CD4-positive, alpha-beta memory T cell (primary cell): ENCODE measurements at places on chromosomes 5 and 9. TPM values are rescaled to one million over a fixed set of nuclear protein-coding genes. Genes with fewer than 3 reads are reported as not detected.

DNA sequence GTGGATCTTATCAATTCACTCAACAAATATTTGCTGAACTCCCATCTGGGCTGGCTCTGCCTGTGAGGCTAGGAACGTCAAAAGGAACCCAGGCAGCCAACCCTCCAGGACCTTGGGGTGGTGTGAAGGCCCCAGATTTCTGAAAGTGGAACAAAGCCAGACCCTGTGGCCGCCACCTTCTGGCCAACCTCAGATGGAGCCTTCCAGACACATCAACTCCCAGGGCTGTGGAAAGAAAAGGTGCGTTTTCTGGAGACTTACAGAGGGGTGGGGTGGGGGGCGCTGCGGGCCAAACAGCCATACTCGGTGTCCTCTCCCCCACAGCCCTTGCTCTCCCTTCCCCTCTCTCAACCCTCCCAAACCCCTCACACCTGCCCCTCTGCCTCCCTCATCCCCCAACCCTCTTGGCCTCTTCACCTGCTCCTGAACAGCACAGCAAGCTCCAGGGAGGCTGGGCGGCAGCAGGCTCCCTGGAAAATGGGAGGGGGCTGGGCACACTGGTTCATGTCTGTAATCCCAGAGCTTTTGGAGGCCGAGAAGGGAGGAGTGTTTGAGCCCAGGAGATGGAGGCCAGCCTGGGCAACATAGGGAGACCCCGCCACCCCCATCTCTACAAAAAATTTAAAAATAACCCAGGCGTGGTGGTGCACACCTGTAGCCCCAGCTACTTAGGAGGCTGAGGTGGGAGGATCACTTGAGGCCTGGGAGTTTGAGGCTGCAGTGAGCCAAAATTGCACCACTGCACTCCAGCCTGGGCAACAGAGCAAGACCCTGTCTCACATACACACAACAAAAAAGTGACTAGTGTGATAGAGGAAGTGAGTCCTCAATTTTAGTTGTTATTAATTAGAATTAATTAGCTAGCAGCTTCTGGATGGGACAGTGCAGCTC lies 45.0 kb upstream of the PRRC2B start:
- H3K36me3 ChIP-seq = no peaks in the 10 kb centered on the region
- peaks cover 9% of the 10 kb centered on the region for H3K4me1 ChIP-seq
- no peaks in the 10 kb centered on the region for H3K27me3 ChIP-seq
- no peak overlapping the region for H3K27ac ChIP-seq
- H3K4me3 ChIP-seq = no peak overlapping the region
- no peak for DNase-seq

- H3K27ac ChIP-seq = no peak overlapping the region
- H3K4me1 ChIP-seq = no peaks in the 10 kb centered on the region
- H3K36me3 ChIP-seq = no peaks in the 10 kb centered on the region
- H3K27me3 ChIP-seq = no peaks in the 10 kb centered on the region
- H3K4me3 ChIP-seq = no peak overlapping the region
Observed at GRCh38 chr5:38832810-38833209, 13.0 kb upstream of the OSMR start.

DNA sequence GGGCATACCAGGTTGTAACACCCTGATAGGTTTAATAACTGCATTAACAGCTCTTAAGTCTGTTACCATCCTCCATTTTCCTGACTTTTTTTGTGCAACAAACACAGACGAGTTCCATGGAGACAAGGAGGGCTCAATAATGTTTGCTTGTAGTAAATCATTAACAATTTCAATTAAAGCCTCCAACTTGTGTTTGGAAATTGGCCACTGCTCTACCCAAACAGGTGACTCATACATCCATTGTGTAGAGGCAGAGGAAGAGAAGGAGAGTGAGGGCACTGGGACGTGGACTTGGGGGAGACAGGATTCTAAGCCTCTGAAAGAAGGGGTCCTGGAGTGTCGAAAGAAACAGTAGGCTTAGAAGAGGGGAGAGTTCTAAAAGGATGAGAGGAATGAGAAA lies 213.6 kb upstream of the KCNN2 start:
- H3K27ac ChIP-seq = no peak overlapping the region
- no peaks in the 10 kb centered on the region for H3K27me3 ChIP-seq
- DNase-seq = no peak
- no peaks in the 10 kb centered on the region for H3K4me1 ChIP-seq

DNA sequence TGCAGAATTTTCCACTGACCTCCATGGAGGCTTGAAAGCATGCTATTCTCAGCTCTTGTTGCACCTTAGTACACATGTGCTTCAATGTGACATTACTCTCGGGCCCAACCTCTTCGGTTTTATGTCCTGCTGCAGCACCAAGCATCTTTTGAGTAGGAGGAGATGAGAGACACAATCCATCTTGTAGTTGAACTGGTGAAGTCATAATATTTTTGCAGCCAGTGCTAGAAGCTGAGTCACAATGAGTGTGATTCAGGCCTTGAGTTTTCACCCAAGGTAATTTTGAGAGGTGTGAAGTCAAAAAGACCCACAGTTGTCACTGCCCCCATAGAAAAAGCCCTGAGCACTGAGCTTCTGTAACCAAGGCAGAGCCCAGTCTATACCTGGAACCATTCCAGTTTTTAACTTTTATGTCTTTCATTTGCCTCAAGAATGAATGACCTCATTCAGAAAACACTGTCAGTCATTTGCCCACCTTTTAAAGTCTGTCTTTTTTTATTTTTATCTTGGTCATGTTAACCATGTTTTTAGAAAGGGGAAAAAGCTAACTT lies 117.7 kb downstream of the ZNF462 start:
- H3K4me1 ChIP-seq = no peaks in the 10 kb centered on the region
- no peak for DNase-seq
- no peak overlapping the region for H3K27ac ChIP-seq
- H3K36me3 ChIP-seq = no peaks in the 10 kb centered on the region

DNA sequence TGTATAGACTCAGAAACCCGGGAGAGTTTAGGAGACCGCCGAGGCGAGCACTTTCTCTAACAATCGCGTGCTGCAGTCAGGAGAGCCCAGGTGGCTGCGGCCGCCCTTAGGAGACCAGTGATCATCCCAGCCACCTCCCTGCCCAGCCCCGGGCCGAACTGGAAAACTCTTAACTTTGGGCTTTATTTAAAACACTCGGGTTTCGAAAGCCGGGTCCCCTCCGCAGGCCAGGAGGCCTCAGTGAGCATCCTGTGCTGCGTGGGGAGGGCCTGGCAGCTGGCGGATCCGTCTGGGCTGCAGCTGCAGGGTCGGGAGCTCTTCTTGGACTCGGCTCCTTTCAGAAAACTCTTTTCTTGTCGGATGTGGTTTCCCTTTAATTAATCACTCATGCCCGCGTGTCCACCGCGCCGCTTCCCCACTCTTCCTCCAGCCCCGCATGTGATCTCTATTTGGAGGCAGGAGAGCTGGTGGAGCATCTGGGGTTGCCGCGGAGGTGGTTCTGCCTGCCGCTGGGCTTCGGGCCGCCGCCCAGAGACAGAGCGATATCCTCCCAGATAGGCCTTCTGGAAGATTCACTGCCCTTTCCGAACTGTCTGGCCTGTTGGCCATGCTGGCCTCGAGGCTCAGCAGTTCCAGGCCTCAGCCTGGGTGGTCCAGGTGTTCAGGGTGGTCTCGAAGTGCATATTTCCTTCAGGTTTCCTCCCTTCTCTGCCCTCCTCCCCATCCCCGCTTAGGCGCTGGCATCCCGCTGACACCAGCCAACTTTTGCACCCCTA lies 59.5 kb downstream of the TMEM174 start:
- H3K36me3 ChIP-seq = no peaks in the 10 kb centered on the region
- H3K27ac ChIP-seq = no peak overlapping the region
- peaks cover 23% of the 10 kb centered on the region for H3K4me1 ChIP-seq
- H3K27me3 ChIP-seq = peaks cover 50% of the 10 kb centered on the region
- no peak overlapping the region for H3K4me3 ChIP-seq

GRCh38 chr9:109110329-109111021 lies 9.3 kb downstream of the TMEM245 start:
- no peaks in the 10 kb centered on the region for H3K27me3 ChIP-seq
- H3K4me3 ChIP-seq = peak overlapping the region; percentile 29
- peak; percentile 71 for DNase-seq
- peaks cover 88% of the 10 kb centered on the region for H3K4me1 ChIP-seq

GRCh38 chr9:106577121-106577520 lies 285.8 kb upstream of the ZNF462 start:
- no peak overlapping the region for H3K4me3 ChIP-seq
- H3K4me1 ChIP-seq = no peaks in the 10 kb centered on the region
- DNase-seq = no peak
- H3K36me3 ChIP-seq = no peaks in the 10 kb centered on the region
- no peak overlapping the region for H3K27ac ChIP-seq

DNA sequence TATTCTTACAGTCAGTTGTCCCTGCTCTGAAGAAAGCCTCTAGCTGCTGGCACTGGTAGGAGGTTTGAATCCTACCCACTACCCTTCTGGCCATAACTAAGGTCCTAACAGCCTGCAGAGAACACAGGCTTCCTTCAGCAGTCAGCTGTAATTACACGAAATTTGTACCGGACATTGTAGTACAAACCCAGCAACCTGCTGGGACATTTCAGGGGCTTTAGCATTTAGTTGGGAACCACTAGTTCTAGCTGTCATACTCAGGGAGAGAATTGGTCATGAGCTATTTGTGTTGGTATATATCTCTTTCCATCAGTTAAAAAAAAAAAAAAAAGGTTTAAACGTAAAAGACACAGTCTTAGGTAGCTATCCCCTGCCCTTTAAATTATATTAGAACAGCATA lies 1070.2 kb upstream of the DMAC1 start:
- no peaks in the 10 kb centered on the region for H3K27me3 ChIP-seq
- no peak overlapping the region for H3K4me3 ChIP-seq
- H3K36me3 ChIP-seq = no peaks in the 10 kb centered on the region
- H3K4me1 ChIP-seq = no peaks in the 10 kb centered on the region
- H3K27ac ChIP-seq = no peak overlapping the region

DNA sequence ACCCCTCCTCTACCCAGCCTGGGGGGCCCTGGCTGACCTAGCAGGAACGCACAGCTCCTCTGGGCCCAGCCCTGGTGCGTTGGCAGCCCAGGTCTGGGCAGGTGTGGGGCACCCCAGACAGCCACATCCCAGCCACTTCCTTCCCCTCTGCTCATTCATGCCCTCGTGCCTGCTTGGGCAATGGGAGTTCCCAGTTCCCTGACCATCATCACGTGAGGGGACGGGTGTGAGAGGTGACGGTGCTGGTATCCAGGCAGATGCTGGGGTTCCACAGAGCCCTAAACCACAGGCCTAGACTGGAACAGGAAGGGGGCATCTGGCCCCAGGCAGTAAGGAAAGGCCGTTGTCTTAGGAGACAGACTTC lies 8.4 kb downstream of the RALGDS start:
- H3K4me3 ChIP-seq = no peak overlapping the region

DNA sequence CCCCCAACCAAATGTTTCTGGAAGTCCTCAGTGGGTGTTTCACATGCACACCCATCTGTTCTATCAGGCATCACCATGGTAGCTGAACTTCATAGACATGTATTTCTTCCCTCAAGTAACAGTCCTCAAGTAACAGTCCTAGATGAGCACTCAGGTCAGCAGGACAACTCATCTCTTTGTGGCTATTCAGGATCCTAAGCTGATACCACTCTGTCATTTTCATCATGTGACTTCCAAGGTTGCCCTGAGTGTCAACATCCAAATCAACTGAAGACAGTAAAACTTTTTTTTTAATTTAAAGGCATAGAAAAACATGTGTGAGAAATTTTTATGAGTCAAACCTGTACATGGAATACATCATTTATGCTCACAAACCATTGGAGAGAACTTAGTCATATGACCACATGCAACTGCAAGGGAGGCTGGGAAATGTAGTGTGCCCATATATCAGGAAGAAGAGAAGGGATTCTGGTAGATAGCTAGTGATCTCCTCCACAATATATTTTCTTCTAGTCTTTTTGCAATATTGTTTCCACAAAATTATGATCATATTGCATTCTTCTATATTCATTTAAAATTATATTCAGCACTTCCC lies 64.2 kb upstream of the FST start:
- H3K4me1 ChIP-seq = no peaks in the 10 kb centered on the region
- H3K27ac ChIP-seq = no peak overlapping the region
- no peak for DNase-seq
- no peaks in the 10 kb centered on the region for H3K36me3 ChIP-seq
- H3K4me3 ChIP-seq = no peak overlapping the region

DNA sequence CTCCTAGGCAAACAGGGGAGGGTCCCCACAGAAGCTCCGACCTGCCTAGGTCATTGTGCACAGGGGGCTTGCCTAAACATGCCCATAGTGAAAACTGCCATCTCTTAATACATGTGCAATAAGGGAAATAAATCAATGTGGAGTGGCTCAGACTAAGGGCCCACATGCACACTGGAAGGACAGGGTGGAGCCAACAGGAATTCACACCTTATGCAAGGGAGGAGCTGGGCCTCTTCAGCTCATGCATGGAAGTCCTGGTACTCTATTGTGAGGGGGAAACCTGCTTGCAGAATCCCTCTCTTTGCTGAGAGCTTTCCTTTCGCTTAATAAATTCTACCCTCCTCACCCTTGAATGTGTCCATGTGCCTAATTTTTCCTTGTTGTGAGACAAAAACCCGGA lies 815.8 kb downstream of the EFNA5 start:
- H3K27me3 ChIP-seq = no peaks in the 10 kb centered on the region
- no peaks in the 10 kb centered on the region for H3K36me3 ChIP-seq
- H3K4me3 ChIP-seq = no peak overlapping the region
- no peak overlapping the region for H3K27ac ChIP-seq
- DNase-seq = no peak

GRCh38 chr9:133583586-133583985 lies 25.6 kb downstream of the FAM163B start:
- H3K4me1 ChIP-seq = no peaks in the 10 kb centered on the region
- no peak for DNase-seq
- H3K27me3 ChIP-seq = peaks cover 7% of the 10 kb centered on the region

DNA sequence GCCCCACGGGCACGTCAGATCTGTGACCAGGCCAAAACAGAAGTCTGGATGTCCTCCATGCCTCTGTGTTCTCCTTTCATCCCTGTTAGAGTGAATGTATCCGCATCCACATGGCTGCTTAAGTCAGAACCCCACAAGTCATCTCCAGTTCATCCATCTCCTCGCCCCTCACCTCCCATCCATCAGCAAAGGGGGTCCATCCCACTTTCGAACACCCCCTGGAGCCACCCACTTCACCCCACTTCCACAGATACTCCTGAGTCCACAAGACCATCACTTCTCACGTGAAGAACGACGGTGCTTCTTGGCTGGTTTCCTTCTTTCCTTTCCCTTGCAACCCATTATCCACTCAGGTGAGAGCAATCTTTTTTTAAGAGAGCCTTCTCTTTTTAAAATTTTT lies 3.5 kb upstream of the SPOCK1 start:
- no peak overlapping the region for H3K27ac ChIP-seq
- H3K36me3 ChIP-seq = no peaks in the 10 kb centered on the region
- DNase-seq = no peak
- no peak overlapping the region for H3K4me3 ChIP-seq

SHOC1 gene
- not detected for total RNA-seq

ADAMTS2 gene
- not detected for total RNA-seq

ABO gene
- total RNA-seq = 0.29 TPM

PCSK1 gene
- not detected for total RNA-seq

PAEP gene
- not detected for total RNA-seq

PFN3 gene
- total RNA-seq = not detected

HCN1 gene
- not detected for total RNA-seq
